Metanephros (tissue), 2 donors: ENCODE measurements at places on chromosomes 3 and 15. TPM values are rescaled to one million over a fixed set of nuclear protein-coding genes. Genes with fewer than 3 reads are reported as not detected.

The GTPBP8 gene
- total RNA-seq = 24.0 TPM

The STRIT1 gene
- 2.0 TPM for total RNA-seq

The ANKRD34C gene
- 0.12 TPM for total RNA-seq

The PCOLCE2 gene
- total RNA-seq = 6.0 TPM

The RETNLB gene
- total RNA-seq = not detected

The DTX3L gene
- 16.2 TPM for total RNA-seq
